Fibroblast of gingiva (primary cell): ENCODE measurements at places on chromosomes 2 and 18.

GRCh38 chr18:415617-416612 is 84.6 kb downstream of the COLEC12 start:
- DNase-seq, result peak; percentile 32

DNA sequence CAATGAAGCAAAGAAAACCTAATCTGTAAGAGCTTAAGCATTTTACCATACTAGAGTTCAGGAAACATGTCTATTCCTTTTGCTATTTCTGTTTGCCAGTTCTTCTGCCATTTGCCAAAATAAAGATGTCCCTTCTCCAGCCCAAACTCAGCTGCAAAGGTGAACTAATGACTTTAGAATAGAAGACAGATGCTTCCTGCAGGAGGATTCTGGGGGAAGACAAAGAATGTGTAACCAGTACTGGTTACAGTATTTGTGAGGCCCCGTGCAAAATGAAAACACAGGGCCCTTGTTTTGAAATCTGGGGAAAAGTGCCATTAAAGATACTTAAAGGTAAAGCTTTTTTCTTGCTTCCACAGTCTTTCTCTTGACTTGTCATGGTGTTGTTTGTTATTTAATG is 34.3 kb upstream of the MTX2 start:
- DNase-seq, result no peak

DNA sequence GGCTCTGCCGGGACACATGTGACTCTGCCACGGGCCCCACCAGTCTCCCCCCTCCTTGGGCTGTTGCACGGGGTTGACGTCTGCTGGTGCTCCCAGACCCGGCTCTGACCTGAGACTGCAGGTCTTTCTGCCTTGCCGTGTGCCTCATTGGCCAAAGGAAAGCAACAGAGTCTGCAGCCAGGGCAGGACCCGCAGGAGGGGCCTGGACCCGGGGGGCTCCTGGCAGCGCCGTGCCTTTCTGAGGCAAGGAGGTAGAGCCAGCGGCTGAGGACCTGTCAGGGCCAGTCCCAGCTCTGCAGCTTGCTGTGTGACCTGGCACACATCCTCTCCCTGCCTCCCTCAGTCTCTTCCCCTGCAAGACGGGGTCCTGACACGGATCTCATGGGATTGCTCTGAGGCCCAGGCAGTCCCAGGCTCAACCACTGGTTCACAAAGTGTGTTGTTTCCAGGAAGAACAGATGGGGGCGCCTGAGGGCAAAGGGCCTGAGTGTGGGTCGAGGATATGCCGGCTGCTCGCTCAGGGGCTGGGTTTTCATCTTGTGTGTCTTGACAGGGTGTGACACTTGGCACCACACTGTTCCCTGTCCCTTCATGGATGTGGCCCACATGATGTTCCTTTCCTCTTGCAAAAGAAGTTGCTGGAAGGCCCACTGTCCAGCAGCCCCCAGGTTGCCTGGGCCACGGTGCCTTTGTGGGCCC is 9.0 kb downstream of the CAPN10 start:
- DNase-seq, result no peak

- peak; percentile 26 for DNase-seq
Observed at GRCh38 chr2:25606892-25607291, 66.5 kb downstream of the DTNB start.

DNA sequence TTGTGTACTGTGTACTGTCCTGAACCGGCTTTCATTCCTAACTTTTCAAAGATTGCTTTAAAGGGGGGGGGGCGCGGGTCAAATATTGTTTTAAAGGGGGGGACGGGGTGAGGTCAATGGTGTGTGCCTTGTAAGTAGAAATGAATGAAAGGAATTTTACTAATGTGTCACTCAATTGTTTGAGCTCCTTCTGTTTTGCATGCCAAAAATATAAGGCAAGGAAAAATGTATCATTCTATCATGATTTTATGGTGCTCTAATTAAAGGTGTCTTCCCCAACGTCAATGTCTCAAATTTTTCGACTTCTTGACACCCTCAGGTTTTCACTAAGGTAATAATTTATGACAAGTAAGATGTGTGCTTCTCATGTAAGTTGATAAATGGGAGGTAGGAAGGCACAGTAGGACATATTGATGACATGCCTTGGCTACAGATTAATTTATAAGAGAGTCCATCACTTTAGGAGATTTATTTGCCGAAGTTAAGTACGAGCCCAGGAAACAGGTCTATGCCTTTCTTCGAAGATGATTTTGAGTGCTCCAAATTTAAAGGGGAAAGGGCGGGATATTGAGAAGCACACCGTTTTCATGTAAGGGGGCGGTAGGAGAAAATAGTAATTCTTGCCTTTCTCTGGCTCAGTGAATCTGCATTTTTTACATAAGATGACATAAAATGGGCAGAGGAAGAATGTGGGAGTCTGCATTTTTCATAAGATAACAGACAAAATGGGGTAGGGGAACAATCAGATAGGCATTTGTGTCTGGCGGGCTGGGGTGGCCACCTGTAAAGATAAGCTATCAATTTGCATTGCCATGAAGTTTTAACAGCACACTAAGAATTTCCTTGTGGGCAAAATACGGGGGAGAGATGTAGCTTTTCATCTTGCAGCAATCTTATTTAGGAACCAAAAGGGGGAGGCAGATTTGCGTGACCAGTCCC is 1.2 kb upstream of the TRAPPC8 start:
- DNase-seq, result no peak

- DNase-seq, result no peak
Observed at GRCh38 chr18:31970617-31971016, 27.7 kb upstream of the TRAPPC8 start.

DNA sequence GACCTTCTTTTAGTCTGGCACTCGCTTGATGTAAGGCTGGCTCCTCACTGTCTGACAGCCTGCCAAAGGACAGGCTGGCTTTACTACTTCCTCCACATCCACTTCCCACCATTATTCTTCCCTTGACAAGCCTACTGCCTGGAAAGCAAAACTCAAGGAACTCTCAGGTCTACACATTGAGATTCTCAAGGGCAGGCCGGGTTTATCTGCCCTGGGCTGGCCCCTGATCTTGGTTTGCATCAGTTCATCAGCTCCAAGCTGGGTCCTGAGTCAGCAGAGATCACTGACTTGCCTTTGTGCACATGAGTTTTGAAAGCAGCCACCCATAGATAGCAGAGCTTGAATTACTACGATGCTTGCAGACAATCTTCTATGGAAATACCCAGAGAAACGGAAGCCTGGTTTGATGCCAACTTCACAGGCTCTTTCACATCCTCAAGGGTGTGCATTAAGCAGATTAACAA is 53.9 kb downstream of the KCTD18 start:
- DNase-seq, result no peak

DNA sequence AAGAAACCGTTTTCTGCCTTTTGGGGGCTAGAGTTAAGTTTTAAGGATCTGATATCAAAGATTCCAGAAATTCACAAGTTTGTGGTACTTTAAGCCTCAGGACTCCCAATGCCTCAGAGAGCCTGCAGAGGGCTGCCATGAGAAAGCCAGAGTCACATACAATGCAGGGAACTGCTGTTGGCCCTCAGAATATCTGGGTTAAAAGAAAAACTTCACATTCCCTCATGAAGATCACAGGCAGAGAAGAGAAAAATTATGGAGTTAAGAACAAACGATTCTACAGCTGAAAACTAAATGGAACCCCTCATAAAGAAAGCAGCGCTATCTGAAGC is 39.5 kb downstream of the HDAC4 start:
- peak; percentile 11 for DNase-seq

DNA sequence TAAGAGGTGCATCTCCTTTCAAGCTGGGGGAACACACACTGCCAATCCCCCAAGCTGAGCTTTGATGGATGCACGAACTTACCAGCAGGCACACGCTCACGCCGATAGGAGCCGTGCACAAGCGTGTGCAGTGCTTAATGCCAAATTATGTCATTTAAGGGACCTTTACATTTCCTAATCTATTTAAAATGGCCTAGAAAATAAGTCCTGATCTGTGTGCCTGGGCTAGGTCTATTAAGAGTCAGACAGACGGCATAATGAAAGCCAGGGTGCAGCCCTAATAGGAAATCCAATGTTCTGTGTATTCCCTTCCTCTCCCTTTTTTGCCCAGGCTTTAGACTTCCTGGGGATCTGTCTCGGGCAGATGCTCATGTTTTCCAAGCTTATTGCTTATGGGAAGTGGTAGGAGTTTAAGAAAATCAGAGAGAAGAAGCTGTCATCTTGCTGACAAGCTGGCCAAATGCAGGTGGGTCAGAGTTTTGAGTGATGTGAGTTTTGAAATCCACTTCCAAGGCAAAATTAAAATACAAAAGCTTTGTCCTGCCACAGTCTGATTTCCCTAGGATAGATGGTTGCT is 142.6 kb downstream of the MYT1L start:
- DNase-seq, result no peak

GRCh38 chr18:79792988-79793355 is 4.8 kb upstream of the KCNG2 start:
- no peak for DNase-seq
